RWPE2 (cell line): ENCODE measurements at places on chromosomes 3 and 15.
A peak's percentile ranks its signal among the peaks of the same experiment; 100 is the strongest.

- DNase-seq: no peak
Observed at GRCh38 chr15:99707473-99708270, 25.6 kb downstream of the LYSMD4 start.

GRCh38 chr15:76200083-76200465 is 111.2 kb downstream of the ETFA start:
- peak; percentile 66 for DNase-seq

GRCh38 chr3:48952510-48953118 is 34.0 kb downstream of the ARIH2 start:
- no peak for DNase-seq

DNA sequence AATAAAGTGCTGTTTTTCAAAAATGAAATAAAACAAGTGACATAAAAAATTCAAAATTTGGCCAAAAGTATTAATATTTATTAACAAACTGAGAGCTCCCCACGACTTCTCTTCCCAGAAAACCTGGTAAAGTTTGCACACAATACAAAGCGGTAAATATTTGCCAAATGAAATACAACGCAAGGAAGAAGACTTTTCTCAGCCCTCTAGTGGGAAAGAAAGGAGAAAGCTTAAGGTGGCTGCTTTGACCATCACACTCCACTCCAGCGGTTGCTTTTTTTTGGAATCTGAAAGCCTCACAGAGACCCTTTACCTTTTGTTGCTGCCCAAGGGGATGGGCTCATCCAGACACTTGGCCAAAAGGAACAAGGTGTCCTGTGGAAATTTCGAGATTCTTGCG is 1.1 kb upstream of the GK5 start:
- DNase-seq: no peak

DNA sequence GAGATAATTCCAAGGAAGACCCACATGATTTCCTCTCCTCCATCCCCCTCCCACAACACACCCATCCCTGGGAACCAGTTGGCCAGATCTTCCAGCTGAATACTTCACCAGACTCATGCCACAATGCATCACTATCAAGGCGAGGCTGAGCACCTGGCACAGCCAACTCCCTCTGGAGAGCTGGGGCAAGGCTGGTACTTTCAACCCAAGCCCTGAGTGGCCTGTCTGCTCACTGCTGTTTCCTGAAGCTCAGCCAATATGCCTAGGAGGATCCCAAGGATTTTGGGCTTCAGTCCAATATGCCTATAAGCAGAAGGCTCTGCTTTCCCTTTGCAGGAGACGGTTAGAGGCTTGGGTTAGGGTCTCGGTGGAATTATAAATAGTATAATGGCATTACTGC is 90.9 kb upstream of the NEO1 start:
- DNase-seq: no peak

GRCh38 chr15:89976246-89976600 is 24.9 kb upstream of the ZNF710 start:
- DNase-seq: no peak

GRCh38 chr15:87741350-87741749 is 515.2 kb downstream of the NTRK3 start:
- DNase-seq: no peak

DNA sequence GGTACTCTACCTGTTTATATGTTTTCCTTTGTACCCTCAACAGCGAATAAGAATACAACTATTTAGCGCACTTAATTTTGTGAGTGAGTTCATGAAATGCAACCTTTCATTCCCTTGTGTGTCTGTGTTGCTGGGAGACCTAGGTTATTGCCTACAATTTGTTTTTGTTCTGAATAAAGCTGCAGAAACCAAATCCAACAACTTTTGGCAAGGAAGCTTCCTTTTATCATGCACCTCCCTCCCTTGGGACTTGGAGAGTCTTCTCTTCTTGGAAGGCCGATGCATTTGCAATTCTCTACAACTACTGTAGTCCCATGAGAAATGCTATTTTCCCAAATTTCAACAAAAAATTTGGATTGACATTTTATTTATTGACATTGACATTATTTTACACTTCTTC is 1002.4 kb upstream of the CADM2 start:
- no peak for DNase-seq

GRCh38 chr15:55218056-55218455 is 21.3 kb upstream of the RSL24D1 start:
- no peak for DNase-seq

DNA sequence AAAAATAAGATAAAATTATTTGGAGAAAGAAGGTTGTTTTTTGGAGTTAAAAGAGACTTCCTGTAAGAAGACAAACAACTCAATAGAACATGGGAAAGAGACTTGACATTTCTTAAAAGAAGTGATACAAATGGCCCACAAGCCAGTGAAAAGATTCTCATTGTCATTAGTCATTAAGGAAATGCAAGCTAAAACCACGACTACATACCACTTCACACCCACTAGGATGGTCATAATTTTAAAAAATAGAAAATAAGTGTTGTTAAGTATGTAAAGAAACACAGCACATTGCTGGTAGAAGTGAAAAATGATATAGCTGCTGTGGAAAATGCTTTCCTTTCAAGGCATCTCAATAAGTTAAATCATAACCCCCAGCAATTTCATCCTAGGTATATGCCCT is 44.4 kb upstream of the GK5 start:
- no peak for DNase-seq
